GM10248 (cell line): ENCODE measurements at places on chromosomes 11 and 22.

DNA sequence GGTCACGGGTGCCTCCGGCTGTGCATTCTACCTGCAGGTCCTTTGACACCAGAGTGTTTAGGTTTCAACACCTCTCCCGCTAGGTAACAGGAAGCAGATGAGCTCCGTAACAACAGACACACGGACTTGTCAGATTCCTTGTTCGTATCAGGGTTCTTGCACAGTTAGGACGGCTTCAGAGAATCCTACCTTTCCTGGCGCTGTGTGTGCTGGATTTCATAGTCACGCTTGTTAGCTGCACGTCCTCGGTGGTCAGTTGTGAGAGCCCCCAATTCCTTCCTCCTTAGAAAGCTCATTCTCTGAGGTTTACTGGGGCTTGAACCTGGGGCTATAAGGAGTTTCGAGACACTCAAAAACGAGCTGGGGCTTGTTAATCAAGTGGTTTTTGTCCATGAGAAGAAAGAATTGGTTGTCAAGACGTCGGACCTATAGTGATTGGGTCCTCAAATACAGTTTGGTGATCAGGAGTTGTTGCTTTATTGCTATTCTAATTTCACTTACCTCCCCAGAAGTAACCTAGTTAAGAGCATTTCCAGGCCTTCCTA, 664 bp downstream of the DDB2 start:
- peak; percentile 9 for DNase-seq

GRCh38 chr11:3022300-3022967, 30.3 kb upstream of the NAP1L4 start:
- DNase-seq: peak; percentile 54

DNA sequence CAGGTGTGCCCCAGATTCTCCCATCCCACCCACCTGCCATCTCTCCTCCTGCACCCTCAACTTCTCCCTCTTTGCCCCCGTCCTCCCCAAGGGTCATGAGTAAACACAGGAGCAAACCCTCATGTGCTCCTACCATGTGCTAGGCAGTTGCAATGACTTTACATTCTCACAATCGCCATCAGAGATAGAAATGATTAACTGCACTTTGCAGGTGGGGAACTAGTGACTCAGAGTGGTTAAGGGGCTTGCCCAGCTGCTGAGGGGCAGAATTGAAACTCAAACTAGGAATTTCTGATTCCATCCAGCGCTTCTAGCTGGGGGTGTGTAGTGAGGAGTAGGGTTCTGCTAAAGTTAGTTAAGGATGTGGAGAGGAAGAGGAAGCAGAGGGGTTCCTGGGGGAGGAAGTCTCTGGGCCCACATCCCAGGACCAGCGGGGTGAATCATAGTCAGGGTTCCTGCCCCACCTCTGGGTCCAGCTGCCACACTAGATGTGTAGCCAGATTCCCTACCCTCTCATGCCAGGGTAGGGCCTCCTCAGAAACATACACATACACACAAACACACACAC, 16.0 kb upstream of the PRG2 start:
- peak; percentile 60 for DNase-seq

DNA sequence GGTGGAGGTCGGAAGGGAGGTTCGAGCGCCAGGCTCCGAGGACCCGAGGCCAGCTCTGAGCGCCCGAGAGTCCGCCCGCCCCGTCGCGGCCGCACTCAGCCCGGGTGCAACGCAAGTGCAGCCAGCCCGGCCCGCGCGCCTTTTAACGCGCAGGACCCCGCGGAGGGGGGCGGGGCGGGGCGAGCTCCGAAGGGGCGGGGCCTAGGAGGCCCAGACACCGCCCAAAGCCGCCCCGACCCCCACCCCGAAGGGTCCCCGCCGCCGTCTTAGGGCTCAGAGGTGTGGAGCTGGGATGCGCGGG, at the start of gene PHOX2A:
PHOX2A (minus strand) TSS at position 117 of the 301 bp plus-strand sequence. CDS start 172 bp downstream, outside the sequence.
- no peak for DNase-seq

- DNase-seq: no peak
These were observed 143.4 kb downstream of the C11orf91 start for GRCh38 chr11:33557201-33557600.

GRCh38 chr11:39288011-39288410, 2171.4 kb downstream of the LRRC4C start:
- no peak for DNase-seq

DNA sequence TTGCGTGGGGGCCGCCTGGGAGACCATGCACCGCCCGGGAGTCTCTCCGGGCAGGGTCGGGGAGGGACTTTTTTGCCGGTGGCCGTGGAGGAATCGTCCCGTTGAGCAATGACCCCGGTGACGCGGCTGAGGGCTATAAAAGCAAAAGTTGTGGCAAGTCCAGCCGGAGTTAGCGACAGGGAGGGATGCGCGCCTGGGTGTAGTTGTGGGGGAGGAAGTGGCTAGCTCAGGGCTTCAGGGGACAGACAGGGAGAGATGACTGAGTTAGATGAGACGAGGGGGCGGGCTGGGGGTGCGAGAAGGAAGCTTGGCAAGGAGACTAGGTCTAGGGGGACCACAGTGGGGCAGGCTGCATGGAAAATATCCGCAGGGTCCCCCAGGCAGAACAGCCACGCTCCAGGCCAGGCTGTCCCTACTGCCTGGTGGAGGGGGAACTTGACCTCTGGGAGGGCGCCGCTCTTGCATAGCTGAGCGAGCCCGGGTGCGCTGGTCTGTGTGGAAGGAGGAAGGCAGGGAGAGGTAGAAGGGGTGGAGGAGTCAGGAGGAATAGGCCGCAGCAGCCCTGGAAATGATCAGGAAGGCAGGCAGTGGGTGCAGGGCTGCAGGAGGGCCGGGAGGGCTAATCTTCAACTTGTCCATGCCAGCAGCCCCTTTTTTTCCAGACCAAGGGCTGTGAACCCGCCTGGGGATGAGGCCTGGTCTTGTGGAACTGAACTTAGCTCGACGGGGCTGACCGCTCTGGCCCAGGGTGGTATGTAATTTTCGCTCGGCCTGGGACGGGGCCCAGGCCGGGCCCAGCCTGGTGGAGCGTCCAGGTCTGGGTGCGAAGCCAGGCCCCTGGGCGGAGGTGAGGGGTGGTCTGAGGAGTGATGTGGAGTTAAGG, at the start of gene NEAT1:
NEAT1 (plus strand) TSS at position 166 of the 883 bp plus-strand sequence.
- DNase-seq: peak; percentile 80

- no peak for DNase-seq
These were observed 44.5 kb downstream of the PIK3C2A start for GRCh38 chr11:17163291-17163690.

DNA sequence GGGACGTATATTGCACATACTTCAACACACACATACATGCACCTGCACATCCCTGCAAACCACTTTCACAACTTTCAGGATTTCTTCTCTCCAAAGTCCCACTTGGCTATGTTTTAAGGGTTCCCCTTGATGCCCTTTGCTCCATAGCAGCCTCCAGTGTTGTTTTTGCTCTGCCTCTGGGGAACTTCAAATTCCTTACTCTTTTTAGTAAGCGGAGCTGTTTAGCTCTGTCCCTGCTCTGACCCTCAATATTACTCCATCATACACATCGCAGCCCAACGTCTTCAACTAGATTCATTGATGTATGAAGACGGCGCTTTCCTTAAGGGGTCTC, 18.3 kb downstream of the PRR5L start:
- DNase-seq: no peak

DNA sequence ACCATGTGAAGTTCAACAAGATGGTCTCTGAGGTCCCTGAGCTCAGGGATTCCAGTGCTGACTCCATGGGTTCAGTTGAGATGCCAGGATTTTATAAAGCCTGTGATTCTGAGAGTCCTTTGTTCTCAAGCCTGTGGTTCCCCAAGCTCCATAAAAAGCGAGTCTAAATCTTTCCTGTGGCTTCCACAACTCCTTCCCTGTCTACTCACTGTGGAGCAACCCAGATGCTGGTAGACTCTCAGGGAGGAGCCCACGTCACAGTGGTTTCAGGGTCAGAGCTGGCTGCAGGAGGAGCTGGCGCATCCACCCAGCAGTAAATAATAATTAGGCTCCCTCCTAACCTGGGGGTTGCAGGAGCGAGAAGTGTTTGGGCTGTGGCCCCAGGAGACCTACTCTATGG, 2.0 kb upstream of the RELT start:
- DNase-seq: no peak

GRCh38 chr11:1087961-1088926, 13.6 kb downstream of the MUC2 start:
- no peak for DNase-seq

- no peak for DNase-seq
These were observed 15.1 kb upstream of the OAF start for GRCh38 chr11:120195601-120196320.

GRCh38 chr11:85643191-85643614, 4.6 kb upstream of the TMEM126A start:
- no peak for DNase-seq

- no peak for DNase-seq
These were observed 134.6 kb downstream of the CHST1 start for GRCh38 chr11:45530776-45531175.

DNA sequence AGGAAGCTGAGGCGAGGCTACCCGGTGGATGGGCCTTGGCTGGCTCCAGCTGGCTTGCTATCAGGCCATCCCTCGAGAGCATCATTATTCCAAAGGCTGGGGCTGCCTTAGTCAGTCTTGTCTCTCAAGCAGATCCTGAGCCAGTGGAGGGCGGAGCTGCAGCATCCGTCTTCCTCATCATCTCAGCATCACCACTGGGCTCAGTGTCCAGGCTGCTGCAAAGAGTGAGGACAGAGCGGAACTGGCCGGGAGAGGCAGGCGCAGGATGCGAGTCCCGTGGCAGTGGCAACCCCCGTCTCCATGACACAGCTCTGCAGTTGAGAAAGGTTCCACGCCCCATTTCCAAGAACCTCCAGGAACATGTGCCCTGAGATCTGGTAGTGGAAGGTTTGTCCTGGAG, 4.4 kb downstream of the TP53I11 start:
- no peak for DNase-seq

DNA sequence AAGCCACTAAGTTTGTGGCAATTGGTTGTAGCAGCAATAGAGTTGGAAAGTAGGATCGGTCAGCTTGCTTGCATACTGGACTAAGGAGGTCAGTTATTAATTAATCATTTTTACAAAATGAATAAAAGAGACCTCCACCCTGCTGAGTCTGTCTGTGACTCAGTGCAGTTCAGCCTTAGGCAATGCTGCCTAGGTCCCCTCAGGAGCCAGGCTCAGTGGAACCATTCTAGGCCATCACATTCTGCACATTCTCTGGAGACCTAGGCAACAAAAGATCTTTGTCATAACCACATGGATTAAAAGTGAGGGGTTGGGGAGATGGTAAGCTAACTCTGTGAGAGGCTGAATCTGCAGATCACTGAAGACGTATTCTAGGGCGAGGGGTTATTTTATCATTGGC, 178.7 kb upstream of the CADM1 start:
- DNase-seq: no peak

- no peak for DNase-seq
These were observed 89.5 kb downstream of the KCNQ1 start for GRCh38 chr11:2534134-2534956.

- DNase-seq: no peak
These were observed 7.3 kb upstream of the GTSE1 start for GRCh38 chr22:46289244-46289891.

DNA sequence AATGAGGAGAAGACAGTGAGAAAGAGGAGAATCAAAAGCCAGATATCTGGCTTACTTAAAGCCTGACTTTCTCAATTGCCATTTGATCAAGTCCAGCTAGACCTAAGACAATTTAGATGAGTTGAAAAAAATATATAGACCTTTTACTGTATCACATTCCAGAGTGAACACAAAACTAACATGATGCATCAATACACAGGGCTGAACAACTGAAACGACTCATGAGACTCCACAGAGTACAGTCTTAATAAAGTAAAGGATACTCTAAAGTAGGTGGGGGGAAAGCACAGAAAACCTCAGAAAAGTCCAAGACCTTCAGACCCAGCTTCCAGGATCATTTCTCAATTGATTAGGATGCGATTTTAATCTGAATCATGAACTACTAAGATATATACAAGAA, 95.3 kb upstream of the OR9G4 start:
- no peak for DNase-seq

- no peak for DNase-seq
These were observed 16.7 kb upstream of the SYT12 start for GRCh38 chr11:67006029-67006884.

- DNase-seq: no peak
These were observed 2.9 kb downstream of the SLC16A8 start for GRCh38 chr22:38080850-38081635.

GRCh38 chr11:104609311-104610085, 288.8 kb downstream of the CASP12 start:
- DNase-seq: peak; percentile 24

GRCh38 chr11:19921976-19922688, 209.5 kb downstream of the NAV2 start:
- DNase-seq: no peak

DNA sequence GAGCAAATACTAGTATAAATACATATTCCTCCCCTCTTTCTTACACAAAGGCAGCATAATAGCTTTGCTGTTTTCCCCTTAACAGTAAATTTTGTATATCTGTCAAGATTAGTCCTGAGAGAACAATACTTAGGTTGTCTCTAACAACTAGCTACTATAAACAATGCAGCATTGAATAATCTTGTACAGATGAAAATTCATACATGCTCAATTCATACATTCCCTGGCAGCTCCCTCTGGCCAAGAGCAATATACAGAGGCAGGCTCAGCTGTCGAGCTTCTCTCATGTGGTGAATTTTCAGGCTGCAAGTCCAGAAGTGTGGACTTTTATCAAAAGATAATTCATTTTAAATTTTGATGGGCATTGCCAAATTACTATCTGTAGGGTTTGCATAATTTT, 81.2 kb upstream of the PTH start:
- DNase-seq: no peak

DNA sequence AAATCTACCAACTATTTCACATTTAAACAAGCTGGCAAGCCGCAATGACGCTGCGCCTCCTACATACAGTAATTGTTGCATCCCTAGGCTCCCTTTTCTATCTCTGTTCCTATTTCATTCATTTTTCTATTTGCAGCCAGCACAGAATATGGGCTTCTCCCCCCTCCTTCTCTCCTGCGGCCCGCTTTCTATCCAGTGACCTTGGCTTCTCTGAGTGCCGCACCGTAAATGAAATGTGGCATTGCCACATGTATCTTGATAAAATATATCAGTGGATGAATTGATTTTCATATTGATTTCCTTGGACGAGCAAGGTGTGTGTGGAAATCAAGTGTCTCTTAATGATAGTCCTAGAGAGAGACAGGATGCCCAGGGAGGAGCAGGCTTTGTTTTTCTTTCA, 70.2 kb downstream of the ZBTB16 start:
- no peak for DNase-seq

DNA sequence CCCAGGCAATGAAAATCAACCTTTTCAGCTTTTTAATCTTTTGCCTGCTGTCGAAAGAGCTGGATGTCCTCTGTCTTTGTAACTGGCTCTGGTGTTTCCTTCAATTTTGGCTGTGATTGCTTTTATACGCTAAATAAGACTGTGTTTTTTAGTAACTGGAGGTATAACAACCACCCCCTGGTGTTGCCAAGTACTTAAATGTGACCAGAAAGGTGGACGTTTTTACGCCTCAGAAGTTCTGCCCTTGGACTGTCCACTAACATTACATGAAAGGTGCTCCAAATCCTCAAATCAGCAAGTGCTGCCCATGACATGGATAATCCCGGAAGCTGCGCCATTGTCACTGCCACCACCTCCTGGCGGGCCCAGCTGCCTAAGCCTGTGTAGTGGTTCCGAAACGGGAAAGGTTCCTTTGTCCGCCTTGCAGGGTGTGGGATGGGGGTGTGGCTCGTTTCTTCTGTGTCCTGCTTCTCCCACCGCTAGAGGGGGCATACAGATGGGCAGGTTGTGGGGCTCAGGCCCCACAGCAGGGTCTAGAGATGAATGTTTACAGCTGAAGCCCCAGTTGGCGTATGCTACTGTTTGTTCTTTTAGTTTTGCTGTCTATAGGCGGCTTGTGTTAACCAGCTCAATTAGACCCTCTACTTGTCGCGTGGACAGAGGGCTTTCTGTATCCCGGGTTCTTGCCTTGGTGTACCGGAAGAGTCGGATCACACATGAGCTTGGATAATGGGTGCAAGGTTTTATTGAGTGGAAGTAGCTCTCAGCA, 82.2 kb upstream of the SEPTIN5 start:
- no peak for DNase-seq
